ENCODE measurements at places on chromosomes 12 and 14. TPM values are rescaled to one million over a fixed set of nuclear protein-coding genes. Genes with fewer than 3 reads are reported as not detected.

Gene THAP2
- total RNA-seq, result 7.0 TPM

Gene KCNC2
- total RNA-seq, result not detected

Gene P2RX7
- 3.8 TPM for total RNA-seq

Gene SYCP3
- not detected for total RNA-seq

Gene RNU4-1
- under 0.01 TPM for total RNA-seq

Gene MAPKAPK5
- 42.6 TPM for total RNA-seq

Gene PTGER2
- not detected for total RNA-seq

Gene OVCH1
- not detected for total RNA-seq
